ENCODE measurements at places on chromosomes 12 and 14. TPM values are rescaled to one million over a fixed set of nuclear protein-coding genes. Genes with fewer than 3 reads are reported as not detected.

- H3K4me3 ChIP-seq = no peak overlapping the region
- no peak overlapping the region for H3K27ac ChIP-seq
- no peak for DNase-seq
- no peaks in the 10 kb centered on the region for H3K27me3 ChIP-seq
- H3K4me1 ChIP-seq = peaks cover 19% of the 10 kb centered on the region
Observed at GRCh38 chr14:77645520-77646230, 29.2 kb upstream of the SPTLC2 start.

DNA sequence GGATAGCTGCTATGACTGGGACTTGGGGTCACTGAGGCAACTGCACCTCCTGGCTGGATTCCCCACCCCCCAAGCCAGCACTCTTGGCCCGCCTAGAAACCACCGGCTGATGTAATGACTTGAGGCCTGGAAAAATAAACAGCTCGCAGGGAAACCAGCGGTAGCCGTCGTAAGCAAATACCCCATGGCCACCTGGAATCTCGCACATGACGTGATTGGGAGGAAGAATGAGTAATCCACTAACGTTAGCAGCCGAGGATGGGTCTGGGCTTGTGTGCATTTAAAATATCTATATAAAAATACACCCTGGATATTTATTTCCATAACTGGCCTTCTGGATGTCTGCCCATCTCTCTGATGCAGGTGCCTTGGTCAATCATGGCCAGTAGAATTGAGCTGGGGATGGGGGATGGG lies 120.1 kb downstream of the SMOC1 start:
- no peak overlapping the region for H3K4me3 ChIP-seq
- peaks cover 2% of the 10 kb centered on the region for H3K27me3 ChIP-seq
- no peak overlapping the region for H3K27ac ChIP-seq

DNA sequence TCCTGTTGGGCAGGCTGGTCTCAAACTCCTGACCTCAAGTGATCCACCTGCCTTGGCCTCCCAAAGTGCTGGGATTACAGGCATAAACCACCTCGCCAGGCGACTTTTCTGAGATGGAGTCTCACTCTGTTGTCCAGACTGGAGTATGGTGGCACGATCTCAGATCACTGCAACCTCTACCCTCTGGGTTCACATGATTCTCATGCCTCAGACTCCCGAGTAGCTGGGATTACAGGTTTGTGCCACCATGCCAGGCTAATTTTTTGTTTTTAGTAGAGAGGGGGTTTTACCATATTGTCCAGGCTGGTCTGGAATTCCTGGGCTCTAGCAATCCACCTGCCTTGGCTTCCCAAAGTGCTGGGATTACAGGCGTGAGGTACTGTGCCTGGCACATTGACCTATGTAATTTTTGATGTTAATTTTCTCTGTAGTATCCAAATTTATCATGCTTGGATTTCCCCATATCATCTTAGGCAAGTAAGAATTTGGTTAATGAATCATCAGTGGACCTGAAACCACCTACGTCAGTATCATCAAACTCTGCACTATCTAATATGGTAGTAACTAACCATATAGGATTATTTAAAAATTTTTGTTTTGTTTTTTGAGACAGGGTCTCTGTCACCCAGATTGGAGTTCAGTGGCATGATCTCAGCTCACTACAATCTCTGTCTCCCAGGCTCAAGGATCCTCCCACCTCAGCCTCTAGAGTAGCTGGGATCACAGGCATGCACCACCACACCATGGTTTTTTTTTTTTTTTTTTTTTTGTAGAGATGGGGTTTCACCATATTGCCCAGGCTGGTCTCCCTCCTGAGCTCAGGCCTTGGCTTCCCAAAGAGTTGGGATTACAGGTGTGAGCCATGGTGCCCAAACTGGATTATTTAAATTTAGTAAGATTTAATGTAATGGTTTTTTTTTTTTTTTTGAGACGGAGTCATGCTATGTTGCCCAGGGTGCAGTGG lies 11.9 kb upstream of the ATP5F1B start:
- H3K27me3 ChIP-seq = no peaks in the 10 kb centered on the region
- no peak for DNase-seq
- no peak overlapping the region for H3K27ac ChIP-seq
- H3K36me3 ChIP-seq = peaks cover 7% of the 10 kb centered on the region

Gene TPPP2
- not detected for total RNA-seq

Gene SBNO1
- 48.0 TPM for total RNA-seq

Gene CCDC196
- not detected for total RNA-seq

Gene PPFIA2
- not detected for total RNA-seq

Measured in naive thymus-derived CD8-positive, alpha-beta T cell (primary cell).